ENCODE measurements at places on chromosomes 12 and 14. TPM values are rescaled to one million over a fixed set of nuclear protein-coding genes. Genes with fewer than 3 reads are reported as not detected.

The NXPH4 gene
- 0.52 TPM for polyA plus RNA-seq

The TSPAN19 gene
- polyA plus RNA-seq, result 2.9 TPM

The RBMS2 gene
- polyA plus RNA-seq, result 88.3 TPM

The SPIC gene
- polyA plus RNA-seq, result not detected

The ANO4 gene
- polyA plus RNA-seq, result 5.8 TPM

The MSI1 gene
- polyA plus RNA-seq, result 16.4 TPM

The SLC25A21 gene
- 1.5 TPM for polyA plus RNA-seq

The CPSF2 gene
- 63.9 TPM for polyA plus RNA-seq

The RNASE3 gene
- polyA plus RNA-seq, result 1.6 TPM
